ENCODE measurements at places on chromosomes 16 and 17. TPM values are rescaled to one million over a fixed set of nuclear protein-coding genes. Genes with fewer than 3 reads are reported as not detected.

DNA sequence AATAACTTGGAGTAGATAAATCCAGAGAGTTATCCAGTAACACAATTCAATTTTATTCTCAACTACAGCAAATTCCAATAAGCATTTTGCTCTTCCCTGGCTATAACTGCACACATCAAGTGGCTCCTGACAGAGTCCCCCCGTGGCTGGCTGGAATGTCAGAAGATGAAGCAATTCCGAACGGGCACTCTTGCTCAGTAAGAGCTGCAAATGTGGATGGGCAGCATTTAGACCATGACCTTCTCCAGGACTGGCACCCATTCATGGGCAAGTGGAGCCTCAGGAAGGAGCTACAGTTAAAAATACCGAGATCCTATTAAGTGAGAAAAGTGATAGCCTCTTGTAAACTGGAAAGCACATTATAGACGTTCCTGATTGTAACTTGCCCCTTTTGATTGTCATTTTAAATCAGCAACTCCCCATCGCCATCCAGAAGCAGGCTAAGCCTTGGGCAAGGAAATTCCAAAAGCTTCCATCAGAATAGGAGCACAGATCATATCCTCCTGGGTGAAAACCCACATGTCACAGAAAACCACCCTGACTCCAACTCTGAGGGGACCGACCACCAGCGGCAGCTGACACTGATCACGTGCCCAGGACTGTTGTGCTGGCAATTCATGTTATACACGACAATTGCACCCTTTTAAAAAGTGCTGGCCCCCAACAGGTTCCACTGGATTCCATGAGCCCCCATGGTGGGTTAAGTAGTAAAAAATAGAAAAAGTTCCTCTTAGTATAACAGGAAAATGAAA, 7.1 kb downstream of the UBE2O start:
- no peak for DNase-seq

- DNase-seq = peak; percentile 42
Observed at GRCh38 chr17:2949469-2950044, 113.8 kb downstream of the OR1D5 start.

DNA sequence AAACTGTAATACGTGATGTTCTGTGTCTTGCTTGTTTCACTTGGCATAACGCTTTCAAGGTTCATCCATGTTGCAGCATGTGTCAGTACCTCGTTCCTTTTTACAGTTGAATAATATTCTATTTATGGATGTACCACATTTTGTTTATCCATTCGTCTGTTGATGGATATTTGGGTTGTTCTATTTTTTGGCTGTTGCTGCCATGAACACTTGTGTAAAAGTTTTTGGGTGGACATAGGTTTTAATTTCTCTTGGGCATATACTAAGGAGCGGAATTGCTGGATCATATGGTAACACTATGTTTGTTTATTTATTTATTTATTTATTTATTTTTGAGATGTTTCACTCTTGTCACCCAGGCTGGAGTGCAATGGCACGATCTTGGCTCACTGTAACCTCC, 137.0 kb downstream of the MSI2 start:
- no peak for DNase-seq

DNA sequence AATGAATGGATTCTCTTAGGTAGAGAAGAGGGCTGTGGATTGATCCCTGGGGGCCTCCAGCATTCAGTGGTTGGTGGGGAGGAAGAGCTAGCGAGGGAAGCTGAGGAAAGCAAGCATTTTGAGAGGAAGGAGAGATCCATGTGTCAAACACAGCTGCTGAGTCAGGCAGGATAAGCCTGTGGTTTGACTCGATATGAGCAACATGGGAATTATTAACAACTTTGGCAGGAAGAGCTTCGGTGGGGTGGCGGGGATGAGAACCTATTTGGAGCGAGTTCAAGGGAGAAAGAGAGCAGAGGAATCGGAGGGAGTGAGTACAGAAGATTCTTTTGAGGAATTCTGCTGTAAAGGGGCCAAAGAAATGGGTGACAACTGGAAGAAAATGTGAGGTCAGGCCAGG, 59.5 kb upstream of the CDC42EP4 start:
- no peak for DNase-seq

The KRTAP9-9 gene
- not detected for total RNA-seq

The CLEC18A gene
- 0.27 TPM for total RNA-seq

Measured in left ventricle myocardium superior (tissue), 1 donor.